ENCODE measurements at places on chromosomes 2 and 18. TPM values are rescaled to one million over a fixed set of nuclear protein-coding genes. Genes with fewer than 3 reads are reported as not detected.

Gene ZNF385B
- total RNA-seq = not detected

Gene ACMSD
- not detected for total RNA-seq

Gene PMAIP1
- 139 TPM for total RNA-seq

Gene KCNF1
- total RNA-seq = not detected

Gene CPLX4
- total RNA-seq = not detected

Gene CNDP1
- total RNA-seq = 0.23 TPM

Gene TUBA4B
- total RNA-seq = not detected

Gene IL1F10
- not detected for total RNA-seq

Gene CGREF1
- not detected for total RNA-seq

DNA sequence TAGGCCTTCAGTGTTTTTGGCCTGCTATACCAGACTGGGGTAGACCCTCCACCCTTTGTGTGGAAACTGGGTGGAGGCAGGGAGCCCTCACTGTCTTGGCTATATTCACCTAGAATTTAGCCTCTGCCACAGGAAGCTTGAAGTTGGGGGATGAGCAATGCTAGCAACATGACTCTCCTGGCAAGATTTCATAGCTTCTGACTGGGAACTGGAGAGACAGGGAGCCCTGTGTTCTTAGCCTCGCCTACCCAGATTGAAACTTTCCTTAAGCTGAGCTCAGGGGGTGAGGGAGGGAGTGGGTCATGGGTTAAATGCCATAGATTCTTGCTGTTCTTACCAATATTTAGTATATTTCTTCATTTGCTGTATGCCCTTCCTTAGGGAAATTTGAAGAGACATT lies 46.8 kb upstream of the FAM98A start:
- H3K4me3 ChIP-seq = no peak overlapping the region
- H3K27ac ChIP-seq = no peak overlapping the region
- H3K4me1 ChIP-seq = no peaks in the 10 kb centered on the region
- no peaks in the 10 kb centered on the region for H3K36me3 ChIP-seq
- no peaks in the 10 kb centered on the region for H3K27me3 ChIP-seq
- DNase-seq = no peak

DNA sequence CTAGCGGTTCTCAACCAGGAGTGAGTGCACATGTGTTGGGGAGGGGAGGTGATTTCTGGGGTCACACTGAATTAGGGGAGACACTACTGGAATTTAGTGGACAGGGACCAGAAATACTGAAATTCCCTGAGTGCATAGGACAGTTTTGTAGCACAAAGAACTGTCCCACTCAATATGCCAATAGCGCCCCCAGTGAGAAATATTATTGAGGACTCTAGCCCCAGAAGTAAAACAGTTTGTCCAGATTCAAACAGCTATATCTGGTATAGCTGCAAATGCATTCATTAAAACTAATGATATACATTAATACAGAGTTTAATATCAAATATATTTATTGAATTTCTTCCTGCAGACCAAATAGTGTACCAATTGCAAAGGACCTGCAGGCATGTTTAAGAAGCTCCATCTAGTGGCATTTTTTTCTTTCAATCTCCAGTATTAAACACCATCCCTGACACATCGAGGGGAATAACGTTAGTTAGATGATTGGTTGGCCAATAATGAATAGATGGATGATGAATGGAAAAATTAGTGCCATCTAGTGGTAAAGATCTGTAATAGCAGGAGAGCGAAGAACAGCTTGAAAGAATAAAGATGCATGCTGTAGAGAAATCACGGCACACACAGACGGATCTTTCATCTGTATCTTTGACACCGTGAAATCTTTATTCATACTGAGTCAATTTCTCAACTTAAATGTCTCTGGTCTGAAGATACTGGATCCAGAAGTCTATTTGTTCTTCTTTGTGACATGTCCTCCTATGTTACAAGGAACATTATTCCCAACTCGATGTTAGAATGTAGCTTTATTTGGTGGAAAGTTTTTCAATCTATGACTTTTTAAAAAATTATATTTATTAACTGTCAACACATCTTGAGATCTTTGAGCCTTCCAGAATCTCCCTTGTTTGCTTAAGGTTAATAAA lies 62.5 kb downstream of the DHRS9 start:
- H3K27me3 ChIP-seq = no peaks in the 10 kb centered on the region
- H3K4me3 ChIP-seq = no peak overlapping the region
- DNase-seq = no peak
- H3K4me1 ChIP-seq = peaks cover 2% of the 10 kb centered on the region
- H3K27ac ChIP-seq = no peak overlapping the region

DNA sequence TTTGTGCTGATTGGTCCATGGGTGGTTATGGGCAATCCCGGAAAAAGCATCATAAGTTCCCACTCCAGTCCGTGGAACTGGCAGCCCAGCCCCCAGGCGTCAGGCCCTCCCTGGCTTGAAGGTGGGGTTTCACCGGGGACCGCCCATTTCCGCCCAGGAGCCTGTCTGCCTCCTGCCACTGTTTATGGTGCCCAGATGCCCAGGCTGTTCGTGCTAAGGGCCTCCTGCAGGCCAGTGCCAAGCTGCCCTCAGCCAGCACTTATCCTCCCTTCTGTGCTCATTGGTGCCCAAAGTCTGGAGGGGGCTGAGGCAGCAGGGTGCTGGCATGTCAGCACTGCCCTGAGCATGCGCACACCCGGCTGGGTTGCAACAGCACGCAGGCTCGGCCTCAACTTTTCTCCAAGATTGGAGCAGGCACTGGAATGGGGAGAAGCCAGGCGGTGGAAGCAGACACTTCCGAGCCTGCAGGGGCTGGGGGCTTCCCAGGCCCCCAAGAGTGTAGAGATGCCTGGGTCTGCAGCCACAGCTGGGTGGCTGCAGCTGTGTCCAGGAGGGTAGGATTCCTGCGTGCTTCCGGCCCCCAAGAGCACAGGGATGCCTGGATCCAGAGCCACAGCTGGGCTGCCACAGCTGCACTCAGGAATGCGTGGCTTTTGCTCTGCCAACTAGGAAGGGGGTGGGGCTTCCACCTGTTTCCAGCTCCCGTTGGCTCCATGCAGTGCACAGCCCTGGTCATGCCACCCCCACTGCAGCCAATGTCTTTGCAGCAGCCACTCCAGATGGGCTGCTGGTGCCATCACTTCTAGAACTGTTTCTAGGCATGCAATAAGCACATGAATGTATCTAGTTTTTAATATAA lies 74.0 kb downstream of the AGPS start:
- no peak overlapping the region for H3K27ac ChIP-seq
- H3K4me3 ChIP-seq = no peak overlapping the region
- H3K36me3 ChIP-seq = peaks cover 5% of the 10 kb centered on the region

DNA sequence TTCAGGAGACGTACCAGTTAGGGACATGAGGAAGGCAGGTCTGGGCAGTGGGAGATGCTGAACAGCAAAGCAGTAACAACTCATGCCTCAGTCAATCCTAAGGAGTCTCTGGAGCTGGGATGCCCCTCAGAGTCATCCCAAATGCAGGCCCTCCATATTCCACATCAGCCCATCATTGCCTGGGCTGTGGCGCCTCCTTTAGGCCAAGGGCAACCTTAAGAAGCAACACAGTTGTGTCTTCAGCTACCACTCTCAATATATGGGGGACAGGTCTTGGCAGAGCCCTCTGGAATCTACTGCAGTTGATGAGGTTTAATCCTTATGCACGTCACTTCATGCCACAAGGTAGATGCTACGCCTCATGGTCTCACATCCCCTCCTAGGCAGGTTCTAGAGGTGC lies 682.0 kb upstream of the RAB6C start:
- H3K4me3 ChIP-seq = no peak overlapping the region
- no peak for DNase-seq
- no peak overlapping the region for H3K27ac ChIP-seq
- H3K36me3 ChIP-seq = peaks cover 2% of the 10 kb centered on the region
- no peaks in the 10 kb centered on the region for H3K4me1 ChIP-seq

DNA sequence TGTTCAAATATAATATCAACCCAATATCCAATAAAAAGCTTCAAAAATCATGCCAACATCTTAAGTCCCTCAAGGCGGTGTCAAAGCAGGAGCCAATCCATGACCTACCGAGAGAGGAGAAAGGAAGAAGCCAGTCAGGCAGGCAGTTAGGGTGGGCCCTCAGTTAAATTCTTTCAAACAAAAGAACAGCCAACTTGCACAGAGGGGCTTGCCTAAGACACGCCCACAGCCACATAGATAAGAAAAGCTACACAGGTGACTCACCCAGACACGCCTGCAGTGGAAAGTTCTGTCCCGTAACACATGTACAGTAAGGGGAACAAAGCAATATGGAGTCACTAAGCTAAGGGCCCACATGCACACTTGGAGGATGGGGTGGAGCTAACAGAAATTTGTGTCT lies 61.3 kb downstream of the SP110 start:
- H3K4me1 ChIP-seq = peaks cover 5% of the 10 kb centered on the region
- no peak overlapping the region for H3K4me3 ChIP-seq
- no peak overlapping the region for H3K27ac ChIP-seq
- DNase-seq = no peak
- peaks cover 4% of the 10 kb centered on the region for H3K36me3 ChIP-seq

DNA sequence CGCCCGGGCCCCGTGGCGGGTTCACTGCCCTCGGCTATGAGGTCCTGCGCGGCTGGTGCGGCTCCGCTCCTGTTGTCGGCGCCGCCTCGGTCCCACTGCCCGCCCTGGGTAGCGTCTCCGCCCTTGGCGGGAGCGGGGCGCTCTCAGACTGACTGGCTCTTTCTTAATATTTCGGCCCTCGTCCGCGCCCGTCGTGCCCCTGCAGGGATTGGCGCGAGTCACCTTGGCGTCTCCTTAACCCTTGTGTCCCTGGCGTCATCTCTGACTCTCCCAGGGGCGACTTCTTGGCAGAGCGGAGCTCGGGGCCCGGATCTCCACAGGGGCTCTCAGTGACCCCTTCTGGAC lies 1.3 kb downstream of the PTMA start:
- H3K4me3 ChIP-seq = peak overlapping the region; percentile 96
- peaks cover 28% of the 10 kb centered on the region for H3K4me1 ChIP-seq
- peaks cover 11% of the 10 kb centered on the region for H3K36me3 ChIP-seq
- no peaks in the 10 kb centered on the region for H3K27me3 ChIP-seq
- peak overlapping the region; percentile 100 for H3K27ac ChIP-seq

- no peak for DNase-seq
- H3K36me3 ChIP-seq = peaks cover 2% of the 10 kb centered on the region
These were observed 65.2 kb upstream of the RNF152 start for GRCh38 chr18:61957801-61958516.

GRCh38 chr2:54471221-54471711 lies 15.1 kb downstream of the SPTBN1 start:
- no peaks in the 10 kb centered on the region for H3K36me3 ChIP-seq
- H3K4me1 ChIP-seq = no peaks in the 10 kb centered on the region
- no peak overlapping the region for H3K27ac ChIP-seq
- H3K4me3 ChIP-seq = no peak overlapping the region
- no peak for DNase-seq
- peaks cover 7% of the 10 kb centered on the region for H3K27me3 ChIP-seq

GRCh38 chr2:195967336-195967735 lies 101.3 kb downstream of the DNAH7 start:
- no peak for DNase-seq
- no peaks in the 10 kb centered on the region for H3K4me1 ChIP-seq

GRCh38 chr2:111961663-111962062 lies 63.3 kb downstream of the MERTK start:
- DNase-seq = no peak
- no peak overlapping the region for H3K4me3 ChIP-seq
- H3K4me1 ChIP-seq = no peaks in the 10 kb centered on the region
- H3K27me3 ChIP-seq = peaks cover 27% of the 10 kb centered on the region
- no peaks in the 10 kb centered on the region for H3K36me3 ChIP-seq
- no peak overlapping the region for H3K27ac ChIP-seq

DNA sequence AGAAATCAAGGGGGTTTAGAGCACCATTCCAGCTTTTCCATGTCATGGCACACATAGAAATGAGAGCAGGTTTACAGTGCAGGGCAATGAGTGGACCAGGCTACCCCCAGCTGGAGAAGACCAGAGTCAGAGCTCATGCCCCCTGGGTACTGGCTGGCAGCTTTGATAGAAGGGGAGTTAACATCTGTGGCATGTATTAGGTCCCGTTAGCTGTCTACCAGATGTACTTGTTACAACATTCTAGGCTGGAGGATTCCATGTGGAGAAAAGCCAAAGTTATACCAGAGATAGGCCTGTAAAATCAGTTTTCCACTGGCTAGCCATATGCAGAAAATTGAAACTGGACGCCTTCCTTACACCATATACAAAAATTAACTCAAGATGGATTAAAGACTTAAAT lies 109.2 kb downstream of the CCDC85A start:
- no peak for DNase-seq
- H3K4me1 ChIP-seq = no peaks in the 10 kb centered on the region
- no peak overlapping the region for H3K27ac ChIP-seq
- no peaks in the 10 kb centered on the region for H3K36me3 ChIP-seq
- H3K4me3 ChIP-seq = no peak overlapping the region

DNA sequence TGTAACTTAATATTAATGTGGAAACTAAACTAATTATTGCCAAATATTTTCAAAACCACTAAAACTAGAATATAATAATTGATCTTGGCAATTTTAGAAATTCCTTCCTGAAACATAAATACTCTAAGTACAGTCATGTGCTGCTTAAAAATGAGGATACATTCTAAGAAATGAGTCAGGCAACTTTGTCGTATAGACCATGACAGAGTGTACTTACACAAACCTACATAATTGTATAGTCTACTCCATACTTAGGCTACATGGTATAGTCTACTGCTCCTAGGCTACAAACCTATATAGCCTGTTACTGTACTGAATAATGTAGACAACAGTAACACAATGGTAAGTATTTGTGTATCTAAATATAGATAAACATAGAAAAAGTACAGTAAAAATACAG lies 27.6 kb downstream of the FEZ2 start:
- H3K27ac ChIP-seq = no peak overlapping the region
- DNase-seq = no peak
- H3K4me1 ChIP-seq = peaks cover 8% of the 10 kb centered on the region
- no peak overlapping the region for H3K4me3 ChIP-seq
- no peaks in the 10 kb centered on the region for H3K27me3 ChIP-seq

DNA sequence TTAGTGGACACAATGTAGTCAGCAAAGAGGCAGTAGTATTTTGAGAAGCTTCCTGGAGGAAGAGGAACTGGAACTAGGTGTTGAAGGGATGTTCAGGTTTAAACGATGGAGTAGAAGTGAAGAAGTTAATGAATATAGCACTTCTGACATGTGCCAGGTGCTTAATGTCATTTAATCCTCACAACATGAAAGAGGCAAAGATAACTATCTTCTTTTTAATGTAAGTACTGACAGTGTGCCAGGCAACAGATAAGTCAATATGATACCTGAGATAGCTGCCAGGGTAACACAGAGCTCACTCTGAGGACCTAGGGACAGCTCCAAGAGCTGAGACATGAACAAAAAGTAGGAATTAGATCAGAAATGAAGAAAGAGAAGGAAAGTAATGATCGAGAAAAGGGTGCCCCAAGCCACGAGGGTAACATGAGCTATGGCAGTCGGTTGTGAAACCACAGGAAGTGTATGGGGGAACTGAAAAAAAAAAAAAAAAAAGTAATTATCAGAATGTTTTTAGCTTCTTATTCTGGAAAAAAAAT lies 140.7 kb downstream of the RNF144A start:
- DNase-seq = no peak
- H3K4me1 ChIP-seq = peaks cover 22% of the 10 kb centered on the region
- peak overlapping the region; percentile 89 for H3K4me3 ChIP-seq
- H3K27ac ChIP-seq = no peak overlapping the region

Measured in T-helper 17 cell (primary cell).